ENCODE measurements at places on chromosomes 3 and 15.

GRCh38 chr3:185400866-185401265, 37.9 kb downstream of the MAP3K13 start:
- no peak for DNase-seq

DNA sequence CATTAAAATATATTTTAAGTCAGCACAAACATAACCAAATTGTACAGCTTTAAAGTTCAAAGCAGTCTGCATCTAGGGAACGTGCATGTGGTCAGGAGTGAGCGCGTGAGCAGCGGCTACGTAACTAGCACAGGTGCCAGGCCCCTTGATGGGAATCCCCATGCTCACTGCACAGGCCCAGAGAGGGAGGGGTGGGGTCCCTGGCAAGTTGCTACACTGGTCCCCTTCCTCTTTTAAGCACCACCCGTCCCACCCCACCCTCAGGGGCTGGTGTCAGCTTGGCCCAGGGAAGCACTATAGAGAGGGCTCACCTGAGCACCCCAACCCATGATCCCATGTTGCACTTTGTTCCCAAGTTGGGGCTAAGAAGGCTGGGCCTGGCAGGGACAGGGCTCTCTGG, 835 bp upstream of the GMPPB start:
- DNase-seq, result no peak

DNA sequence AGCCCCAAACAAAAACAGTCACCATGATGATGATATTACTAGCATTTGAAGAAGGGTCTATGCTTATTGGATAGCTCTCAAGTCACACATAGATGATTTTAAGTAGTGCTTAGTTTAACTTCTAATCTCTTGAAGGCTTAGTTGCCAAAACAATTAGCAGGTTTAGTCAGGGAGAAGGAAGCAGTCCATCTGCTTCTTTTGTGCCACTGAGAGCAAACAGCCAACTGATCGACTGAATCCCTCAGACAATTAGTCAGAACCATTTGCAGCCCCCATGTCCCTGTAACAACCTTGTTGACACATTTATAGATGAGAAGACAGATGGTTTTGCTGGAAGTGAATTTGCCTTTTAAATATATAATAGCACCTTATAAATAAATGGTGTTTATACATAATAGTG, 585.1 kb upstream of the SUCLG2 start:
- no peak for DNase-seq

DNA sequence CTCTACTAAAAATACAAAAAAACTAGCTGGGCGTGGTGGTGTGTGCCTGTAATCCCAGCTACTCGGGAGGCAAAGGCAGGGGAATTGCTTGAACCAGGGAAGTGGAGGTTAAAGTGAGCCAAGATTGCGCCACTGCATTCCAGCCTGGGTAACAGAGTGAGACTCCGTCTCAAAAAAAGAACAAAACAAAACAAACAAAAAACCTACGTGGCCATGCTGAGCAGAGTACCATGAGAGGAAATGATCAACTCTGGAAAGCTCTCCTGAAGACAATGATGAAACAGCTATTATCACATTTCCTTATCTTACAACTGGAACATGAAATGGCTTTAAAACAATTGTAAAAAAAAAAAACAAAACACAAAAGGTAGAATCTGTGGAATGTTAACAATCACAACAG, 75.2 kb downstream of the CHSY1 start:
- no peak for DNase-seq

DNA sequence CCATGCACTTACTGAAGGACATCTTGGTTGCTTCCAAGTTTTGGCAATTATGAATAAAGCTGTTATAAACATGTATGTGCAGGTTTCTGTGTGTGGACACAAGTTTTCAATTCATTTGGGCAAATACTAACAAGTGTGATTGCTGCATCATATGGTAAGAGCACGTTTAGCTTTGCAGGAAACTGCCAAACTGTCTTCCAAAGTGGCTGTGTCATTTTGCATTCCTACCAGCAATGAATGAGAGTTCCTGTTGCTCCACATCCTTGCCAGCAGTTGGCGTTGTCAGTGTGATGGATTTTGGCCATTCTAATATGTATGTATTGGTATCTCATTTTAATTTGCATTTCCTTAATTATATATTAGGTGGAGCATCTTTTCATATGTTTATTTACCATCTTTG, 280.1 kb downstream of the SV2B start:
- DNase-seq, result no peak

- no peak for DNase-seq
Observed at GRCh38 chr15:42931702-42932486, 11.3 kb upstream of the TTBK2 start.

- no peak for DNase-seq
Observed at GRCh38 chr3:88936831-88937230, 170.6 kb upstream of the EPHA3 start.

DNA sequence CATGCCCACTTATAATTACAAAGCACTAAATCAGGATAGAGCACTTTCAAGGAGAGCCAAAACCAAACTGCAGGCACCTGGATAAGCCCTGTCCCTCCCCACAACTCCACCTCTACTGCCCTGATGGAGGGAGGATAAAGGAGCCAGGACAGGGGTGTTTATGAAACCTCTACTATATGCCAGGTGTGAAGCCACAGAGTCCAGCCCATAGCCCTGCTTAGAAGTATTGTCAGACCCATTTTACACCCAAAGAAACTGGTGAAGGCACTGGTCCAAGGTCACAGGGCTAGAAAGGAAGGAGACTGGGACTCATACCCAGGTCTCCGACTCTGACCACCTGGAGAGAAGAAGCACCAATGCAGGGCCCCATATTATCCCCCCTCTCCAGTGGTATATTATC, 48.7 kb downstream of the SH3BP5 start:
- DNase-seq, result no peak

DNA sequence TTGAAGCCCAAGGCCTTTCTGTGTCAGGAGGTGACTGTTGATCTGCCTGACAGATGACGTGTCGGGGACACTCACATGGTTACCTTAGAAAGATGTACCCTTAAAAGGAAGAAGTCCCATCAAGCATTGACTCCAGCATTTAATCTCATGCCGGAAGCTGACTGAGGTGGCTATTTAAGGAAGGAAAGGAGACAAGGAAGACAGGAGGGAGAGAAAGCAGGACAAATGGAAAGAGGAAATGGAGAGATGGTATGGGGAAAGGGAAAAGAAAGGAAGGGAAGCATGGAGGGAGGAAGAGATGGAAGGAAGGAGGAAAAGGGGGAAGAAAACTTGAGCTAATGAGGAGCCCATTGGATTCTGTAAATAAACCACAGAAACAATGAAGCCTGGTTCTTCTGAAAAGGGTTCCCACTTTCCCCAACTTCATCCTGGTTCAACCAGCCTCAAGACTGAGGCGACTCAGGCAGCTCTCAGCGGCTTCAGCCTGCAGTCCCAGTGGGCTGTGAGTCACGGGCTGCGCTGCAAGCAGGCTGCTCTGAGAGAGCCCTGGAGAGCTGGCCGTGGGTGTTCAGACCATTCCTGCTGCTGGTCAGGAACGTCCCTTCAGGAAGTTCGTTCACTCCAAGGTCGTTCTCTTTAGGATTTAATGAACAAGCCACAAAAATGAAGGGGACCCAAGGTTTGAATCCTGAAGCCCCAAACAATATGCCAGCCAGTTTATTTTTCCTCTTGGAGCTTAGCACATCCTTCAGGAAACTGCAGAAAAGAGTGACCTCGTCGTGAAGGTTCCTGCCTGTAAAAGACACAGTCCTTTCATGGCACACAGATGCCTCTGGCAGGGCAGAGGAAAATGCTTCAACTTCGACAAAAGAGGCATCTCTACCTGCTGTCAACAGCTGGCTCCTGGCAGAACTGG, 69.6 kb upstream of the THBS1 start:
- peak; percentile 10 for DNase-seq

GRCh38 chr3:49666592-49666991, 7.6 kb upstream of the APEH start:
- no peak for DNase-seq

DNA sequence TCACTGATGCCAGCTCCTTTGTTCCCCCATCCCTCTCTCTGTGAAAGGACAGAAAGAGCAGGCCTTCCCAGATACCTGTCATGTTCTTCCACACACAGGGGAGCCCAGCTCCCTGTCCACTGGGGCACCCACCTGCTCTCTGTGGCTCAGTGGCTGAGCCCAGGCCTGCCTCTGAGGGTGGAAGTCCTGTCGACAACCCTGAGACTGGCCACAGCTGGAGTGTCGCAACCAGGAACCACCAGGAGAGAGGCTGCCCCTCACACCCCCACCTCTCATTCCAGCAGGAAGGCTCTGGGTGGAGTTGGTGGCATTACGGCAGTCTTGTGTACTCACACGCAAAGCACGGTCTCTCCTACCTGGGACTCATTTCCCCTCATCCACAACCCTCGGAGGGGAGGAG, 66.3 kb downstream of the MEGF11 start:
- no peak for DNase-seq

DNA sequence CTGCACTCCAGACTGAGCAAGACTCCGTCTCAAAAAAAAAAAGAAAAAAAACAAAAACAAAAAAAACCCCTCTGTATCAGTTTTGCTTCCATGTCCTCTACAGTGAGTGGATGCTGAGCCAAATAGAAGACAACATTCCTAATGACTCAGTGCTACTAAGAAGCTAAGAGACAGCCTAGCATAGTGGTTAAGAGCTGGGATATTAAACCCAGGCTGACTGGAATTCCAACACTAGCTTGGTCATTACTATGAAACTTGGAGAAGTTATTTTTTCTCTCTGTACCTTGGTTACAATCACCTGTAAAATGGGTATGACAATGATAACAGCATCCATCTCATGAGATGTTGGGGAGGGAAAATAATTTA, 60.9 kb upstream of the PYGO1 start:
- no peak for DNase-seq

DNA sequence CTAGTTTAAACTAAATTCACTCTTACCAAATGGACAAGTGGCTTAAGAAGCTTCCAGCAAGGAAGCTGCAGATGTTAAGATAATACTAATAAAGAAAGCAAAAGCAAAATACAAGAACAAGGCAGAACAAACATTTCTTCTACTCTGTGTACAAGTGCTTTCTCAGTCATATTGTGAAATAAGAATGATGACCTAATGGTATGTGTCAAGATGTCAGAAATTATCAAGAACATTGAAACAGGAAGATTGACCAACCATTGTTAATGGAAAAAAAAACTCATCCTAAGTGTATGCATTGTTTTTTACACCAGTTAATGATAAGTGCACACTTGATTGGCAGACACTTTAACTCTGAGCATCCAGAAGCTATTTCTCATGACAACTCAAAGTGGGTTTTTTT, 65.4 kb upstream of the P2RY1 start:
- no peak for DNase-seq

- DNase-seq, result no peak
Observed at GRCh38 chr15:99732124-99732750, 1.0 kb downstream of the LYSMD4 start.

GRCh38 chr3:106797461-106797860, 579.8 kb upstream of the CCDC54 start:
- DNase-seq, result no peak

- DNase-seq, result no peak
Observed at GRCh38 chr3:160968761-160969160, 136.4 kb downstream of the B3GALNT1 start.

GRCh38 chr15:35548435-35548834, 2.5 kb upstream of the DPH6 start:
- no peak for DNase-seq

- no peak for DNase-seq
Observed at GRCh38 chr3:98961161-98962155, 60.0 kb upstream of the DCBLD2 start.

- DNase-seq, result peak; percentile 22
Observed at GRCh38 chr15:48250640-48251076, 44.6 kb downstream of the SLC12A1 start.

DNA sequence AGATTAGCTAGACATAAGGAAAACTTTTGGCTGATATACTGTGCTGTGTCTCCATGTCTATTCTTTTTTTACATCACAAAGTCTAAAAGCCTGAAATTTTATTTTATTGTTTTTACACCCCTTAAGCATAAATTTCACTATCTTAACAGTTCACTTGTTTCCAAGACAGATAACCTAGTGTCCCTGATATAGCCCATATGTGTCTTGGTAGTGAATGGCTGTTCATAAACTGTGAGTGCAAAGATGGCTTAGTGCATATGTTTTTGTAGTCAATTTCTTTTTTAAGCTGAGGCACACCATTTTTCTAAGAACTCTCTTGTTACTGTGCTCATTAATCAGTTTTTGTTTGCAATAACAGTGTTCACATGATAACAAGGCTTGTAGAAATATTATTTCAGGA, 381.1 kb downstream of the OXSM start:
- DNase-seq, result no peak

DNA sequence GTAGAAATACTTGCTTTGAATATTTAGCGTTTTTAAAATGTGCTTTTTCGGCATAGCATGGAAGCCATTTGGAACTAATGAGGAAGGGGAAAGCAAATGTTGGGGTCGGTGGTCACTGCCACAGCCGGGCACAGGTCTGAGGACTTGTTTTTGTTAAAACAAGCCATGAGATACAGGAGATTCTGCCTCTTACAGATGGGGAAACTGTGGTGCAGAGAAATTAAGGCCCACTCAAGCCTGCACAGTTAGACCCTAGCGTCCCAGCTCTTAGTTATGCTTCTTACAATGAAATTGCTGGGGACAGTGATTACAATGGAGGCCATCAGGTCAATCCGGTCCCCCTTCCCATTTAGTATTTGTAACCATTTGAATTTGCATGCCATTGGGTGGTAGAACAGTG, 2.5 kb upstream of the GPR171 start:
- DNase-seq, result no peak

GRCh38 chr3:55690177-55690576, 203.1 kb upstream of the WNT5A start:
- no peak for DNase-seq

DNA sequence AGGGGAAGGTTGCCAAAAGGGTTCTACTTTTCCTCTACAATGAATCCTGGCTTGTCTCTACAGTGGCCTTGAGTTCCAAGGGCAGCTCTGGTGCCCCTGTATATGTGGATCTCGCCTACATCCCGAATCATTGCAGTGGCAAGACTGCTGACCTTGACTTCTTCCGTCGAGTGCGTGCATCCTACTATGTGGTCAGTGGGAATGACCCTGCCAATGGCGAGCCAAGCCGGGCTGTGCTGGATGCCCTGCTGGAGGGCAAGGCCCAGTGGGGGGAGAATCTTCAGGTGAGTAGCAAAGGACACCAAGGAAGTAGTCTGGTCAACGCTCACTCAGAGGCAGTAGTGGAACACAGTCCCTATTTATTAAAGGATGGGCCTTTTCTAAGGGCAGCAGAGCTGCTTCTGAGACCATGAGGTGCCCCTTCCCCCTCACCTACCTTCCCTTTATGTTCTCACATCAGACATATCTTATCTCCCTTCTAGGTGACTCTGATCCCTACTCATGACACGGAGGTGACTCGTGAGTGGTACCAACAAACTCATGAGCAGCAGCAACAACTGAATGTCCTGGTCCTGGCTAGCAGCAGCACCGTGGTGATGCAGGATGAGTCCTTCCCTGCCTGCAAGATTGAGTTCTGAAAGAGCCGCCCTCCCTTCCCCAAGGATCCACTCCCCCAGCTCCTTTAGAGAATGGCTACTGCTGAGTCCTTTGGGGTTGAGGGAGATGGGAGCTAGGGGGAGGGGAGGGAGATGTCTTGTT, 12.4 kb downstream of the MAP1A start:
- no peak for DNase-seq

- DNase-seq, result no peak
Observed at GRCh38 chr3:16011376-16011775, 163.1 kb upstream of the GALNT15 start.

- no peak for DNase-seq
Observed at GRCh38 chr3:13079051-13079450, 5.8 kb upstream of the IQSEC1 start.

- DNase-seq, result no peak
Observed at GRCh38 chr3:187774185-187774789, 29.0 kb upstream of the BCL6 start.

- DNase-seq, result no peak
Observed at GRCh38 chr3:66038384-66038725, 363 bp downstream of the MAGI1 start.

- peak; percentile 14 for DNase-seq
Observed at GRCh38 chr3:107206141-107206540, 171.1 kb upstream of the CCDC54 start.

Measured in nephron progenitor cell (in vitro differentiated cells).